ENCODE measurements at places on chromosomes 2 and 18.

DNA sequence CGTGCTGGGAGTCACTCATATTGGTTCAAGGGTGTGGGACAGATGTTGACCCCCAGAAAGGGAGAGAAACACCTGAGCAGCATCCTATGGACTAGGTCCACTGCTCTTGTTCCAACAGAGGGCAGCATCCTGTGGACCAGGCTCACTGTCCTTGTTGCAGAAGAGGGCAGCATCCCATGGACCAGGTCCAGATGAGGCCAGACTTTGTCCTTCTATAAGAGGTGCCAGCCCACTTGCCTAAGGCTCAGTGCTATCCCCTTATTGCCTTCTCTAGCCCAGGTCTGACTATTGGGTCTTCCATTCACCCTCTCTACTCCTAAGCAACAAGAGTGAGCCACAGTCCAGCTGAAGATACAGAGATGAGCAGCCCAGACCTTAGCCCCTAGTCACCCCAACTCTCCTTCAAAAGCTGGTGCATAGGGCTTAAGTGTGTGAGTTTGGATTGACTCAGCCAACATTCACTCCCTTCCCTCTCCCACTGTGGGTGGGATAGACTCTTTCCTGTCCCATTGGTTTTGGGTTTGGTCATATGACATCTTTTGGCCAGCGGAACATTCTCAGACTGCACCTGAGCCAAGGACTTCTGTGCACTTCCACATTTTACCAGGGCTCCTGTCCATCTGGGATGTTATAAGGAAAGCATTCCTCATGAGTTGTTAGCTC is 132.4 kb upstream of the GPC1 start:
- DNase-seq = peak; percentile 2

GRCh38 chr2:172845028-172845630 is 109.5 kb downstream of the RAPGEF4 start:
- no peak for DNase-seq

DNA sequence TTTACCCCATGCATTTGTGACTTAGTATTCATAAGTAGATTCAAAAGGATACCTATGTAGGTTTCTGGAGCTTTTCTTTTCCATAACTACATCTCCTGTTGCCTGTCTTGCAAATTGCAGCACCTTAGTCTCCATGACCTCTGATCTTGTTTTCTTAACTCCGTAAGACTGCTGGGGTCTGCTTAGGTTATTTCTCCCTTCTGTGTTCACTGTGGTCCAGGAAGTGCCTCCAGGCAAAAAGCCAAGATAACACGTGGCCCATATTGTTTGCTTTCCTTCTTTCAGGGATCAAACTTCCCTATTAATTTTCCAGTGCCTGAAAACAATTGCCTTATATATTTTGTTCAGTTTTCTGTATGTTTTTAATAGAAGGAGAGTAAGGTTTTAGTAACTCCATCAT is 86.4 kb downstream of the GCA start:
- DNase-seq = no peak

DNA sequence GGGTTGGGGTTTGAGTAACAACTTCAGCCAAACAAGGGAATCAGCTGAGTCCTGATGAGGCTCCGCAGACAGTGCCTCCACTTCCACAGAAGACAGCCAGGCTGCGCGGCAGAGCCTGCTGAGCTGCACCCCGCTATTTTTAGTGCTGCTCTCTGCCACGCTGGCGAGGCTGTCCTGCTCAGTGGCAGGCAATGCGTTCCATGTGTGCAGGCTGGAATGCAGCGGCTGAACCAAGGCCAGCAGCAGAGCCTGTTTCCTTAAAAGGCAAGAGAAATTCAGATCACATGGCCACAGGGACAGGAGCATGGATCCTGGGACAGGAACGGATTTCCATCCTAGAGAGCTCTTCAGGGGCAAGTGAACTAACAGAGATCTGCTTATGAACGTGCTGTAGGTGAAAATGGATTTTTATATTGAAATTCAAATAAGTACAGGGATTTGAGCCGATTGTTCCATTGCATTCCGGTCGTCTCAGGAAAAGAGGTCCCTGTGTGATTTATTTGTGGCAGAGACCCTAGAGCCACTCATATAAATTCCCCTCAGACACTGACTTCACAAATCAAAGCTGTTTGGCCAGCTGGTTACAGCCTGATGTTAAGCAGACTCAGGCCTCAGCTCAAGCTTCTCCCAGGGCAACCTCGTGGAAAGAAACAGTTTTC is 98.7 kb downstream of the COL6A3 start:
- peak; percentile 96 for DNase-seq

DNA sequence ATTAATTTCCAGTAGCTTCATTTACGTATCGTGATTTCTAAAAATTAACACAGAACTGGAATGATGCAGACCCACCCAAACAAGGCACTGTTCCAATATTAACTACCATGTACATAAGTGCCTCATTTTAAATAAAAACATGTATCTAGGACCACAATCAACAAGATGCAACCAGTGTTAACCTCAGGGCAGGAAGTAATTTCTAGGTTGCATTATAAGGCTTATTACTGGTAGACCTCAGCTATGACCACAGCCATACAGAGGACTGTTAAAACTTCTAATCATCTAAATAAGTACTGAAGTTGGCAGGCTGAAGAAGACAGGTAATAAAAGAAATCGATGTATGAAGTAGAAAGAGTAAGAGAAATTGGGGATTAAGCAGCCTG is 262.9 kb downstream of the HDAC4 start:
- DNase-seq = no peak

GRCh38 chr2:30716123-30716900 is 90.9 kb downstream of the CAPN13 start:
- DNase-seq = no peak

DNA sequence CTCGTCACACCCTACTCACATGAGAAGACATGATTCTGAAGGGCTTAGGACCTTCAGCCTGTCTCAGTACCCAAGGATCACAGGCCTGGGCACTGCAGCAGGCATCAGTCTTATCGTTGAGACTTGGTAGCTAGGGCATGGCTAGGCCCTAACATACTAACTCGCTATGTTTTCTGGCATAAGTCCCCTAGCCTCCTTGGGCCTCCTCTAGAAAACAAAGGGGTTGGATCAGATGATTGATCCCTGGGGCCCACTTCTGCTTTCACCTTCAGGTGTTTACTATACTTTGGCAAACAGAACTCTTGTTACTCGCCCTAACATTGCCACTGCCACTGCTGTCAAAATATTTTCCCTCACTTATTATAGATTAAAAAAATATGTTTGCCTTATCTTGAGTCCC is 44.2 kb downstream of the VSNL1 start:
- DNase-seq = no peak
